Fibroblast of upper back skin (primary cell): ENCODE measurements at places on chromosomes 16 and 17.

- DNase-seq: peak; percentile 29
Observed at GRCh38 chr16:22388101-22388644, 13.8 kb upstream of the CDR2 start.

- DNase-seq: no peak
Observed at GRCh38 chr16:87824016-87824990, 45.0 kb downstream of the SLC7A5 start.

GRCh38 chr16:80536238-80536637 is 4.6 kb upstream of the DYNLRB2 start:
- DNase-seq: no peak

- DNase-seq: no peak
Observed at GRCh38 chr16:87657621-87658192, 55.4 kb downstream of the JPH3 start.

GRCh38 chr16:76478105-76478504 is 200.9 kb downstream of the CNTNAP4 start:
- DNase-seq: no peak

GRCh38 chr17:65181237-65182061 is 44.3 kb downstream of the RGS9 start:
- DNase-seq: no peak
